ENCODE measurements at places on chromosomes 12 and 14. TPM values are rescaled to one million over a fixed set of nuclear protein-coding genes. Genes with fewer than 3 reads are reported as not detected.

- DNase-seq: no peak
Measured at GRCh38 chr12:94790825-94791224, 140.5 kb upstream of the TMCC3 start.

DNA sequence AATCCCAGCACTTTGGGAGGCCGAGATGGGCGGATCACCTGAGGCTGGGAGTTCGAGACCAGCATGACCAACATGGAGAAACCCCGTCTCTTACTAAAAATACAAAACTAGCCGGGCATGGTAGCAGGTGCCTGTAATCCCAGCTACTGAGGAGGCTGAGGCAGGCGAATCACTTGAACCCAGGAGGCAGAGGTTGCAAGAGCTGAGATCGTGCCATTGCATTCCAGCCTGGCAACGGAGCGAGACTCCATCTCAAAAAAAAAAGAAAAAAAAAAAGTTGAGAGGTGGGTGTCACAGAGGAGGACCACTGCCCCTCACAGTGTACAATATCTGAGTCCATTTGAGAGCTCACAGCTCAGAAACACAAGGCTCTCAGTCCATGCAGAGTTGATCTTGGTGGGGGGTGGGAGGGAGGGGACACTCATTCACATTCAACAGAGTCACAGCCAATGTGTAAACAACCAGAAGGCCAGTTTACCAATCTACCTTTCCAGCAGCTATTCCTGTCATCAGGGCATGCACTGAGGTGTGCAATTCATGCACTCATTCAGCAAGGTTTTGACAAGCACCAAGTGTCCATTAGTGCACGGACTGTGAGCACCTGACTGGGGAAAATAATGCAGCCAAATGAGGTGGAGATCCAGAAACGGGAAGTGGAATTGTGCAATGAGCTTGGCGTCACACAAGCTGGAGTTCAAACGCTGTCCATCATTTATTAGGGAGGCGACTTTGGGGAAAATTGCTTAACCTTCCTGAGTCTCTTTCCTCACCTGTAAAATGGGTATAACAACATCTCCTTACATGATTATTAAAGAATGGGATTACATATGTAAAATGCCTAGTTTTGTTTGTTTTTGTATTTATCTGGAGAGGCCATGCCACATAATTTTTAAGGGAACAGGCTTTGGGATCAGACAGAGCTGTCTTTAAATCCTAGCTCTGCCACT lies 4.4 kb upstream of the EIF5 start:
- no peak for DNase-seq

GRCh38 chr12:104369708-104370107 lies 66.2 kb downstream of the EID3 start:
- DNase-seq: no peak

- DNase-seq: no peak
Measured at GRCh38 chr14:93520053-93520607, 89.4 kb downstream of the UNC79 start.

The PLCZ1 gene
- total RNA-seq: not detected

All from WTC11 (cell line).